ENCODE measurements at places on chromosomes 2 and 18.

GRCh38 chr2:237859533-237860272 lies at the start of gene RAMP1:
TSS of gene RAMP1 (plus strand) at chr2:237859623. CDS start at chr2:237859676, 53 bp downstream.
- DNase-seq, result no peak

DNA sequence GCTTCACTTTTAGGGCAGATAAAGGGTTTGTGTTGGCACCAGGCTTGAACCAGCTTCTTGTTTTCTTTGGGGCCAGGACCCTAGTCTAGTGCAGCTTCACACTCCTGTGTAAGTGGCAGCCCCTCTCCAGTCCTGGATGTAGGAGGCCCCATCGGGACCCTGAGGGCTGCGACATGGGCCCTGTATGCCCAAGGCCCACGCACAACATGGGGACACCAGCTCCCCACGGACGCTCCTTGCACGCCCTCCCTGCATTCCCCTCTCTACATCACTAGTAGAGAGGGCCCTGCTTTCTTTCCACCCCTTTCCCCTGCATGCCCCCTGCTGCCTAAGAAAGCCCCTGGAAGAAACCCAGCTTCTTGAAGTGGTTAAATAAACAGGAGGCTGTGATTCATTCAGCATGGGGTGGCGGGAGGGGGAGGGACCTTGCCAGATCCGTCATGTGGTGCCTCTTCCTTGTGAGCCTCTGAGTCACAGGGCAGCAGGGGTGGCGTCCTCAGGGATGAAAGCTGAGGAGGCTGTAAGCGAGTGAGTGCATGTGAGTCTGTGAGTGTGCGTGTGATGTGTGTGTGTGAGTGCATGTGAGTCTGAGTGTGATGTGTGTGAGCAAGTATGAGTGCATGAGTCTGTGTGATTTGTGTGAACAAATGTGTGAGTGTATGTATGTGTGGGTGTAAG lies 42.5 kb downstream of the COPS8 start:
- DNase-seq, result no peak

GRCh38 chr2:114161371-114161770 lies 271.5 kb downstream of the ACTR3 start:
- no peak for DNase-seq

- no peak for DNase-seq
Observed at GRCh38 chr2:57617318-57617717, 429.3 kb upstream of the VRK2 start.

DNA sequence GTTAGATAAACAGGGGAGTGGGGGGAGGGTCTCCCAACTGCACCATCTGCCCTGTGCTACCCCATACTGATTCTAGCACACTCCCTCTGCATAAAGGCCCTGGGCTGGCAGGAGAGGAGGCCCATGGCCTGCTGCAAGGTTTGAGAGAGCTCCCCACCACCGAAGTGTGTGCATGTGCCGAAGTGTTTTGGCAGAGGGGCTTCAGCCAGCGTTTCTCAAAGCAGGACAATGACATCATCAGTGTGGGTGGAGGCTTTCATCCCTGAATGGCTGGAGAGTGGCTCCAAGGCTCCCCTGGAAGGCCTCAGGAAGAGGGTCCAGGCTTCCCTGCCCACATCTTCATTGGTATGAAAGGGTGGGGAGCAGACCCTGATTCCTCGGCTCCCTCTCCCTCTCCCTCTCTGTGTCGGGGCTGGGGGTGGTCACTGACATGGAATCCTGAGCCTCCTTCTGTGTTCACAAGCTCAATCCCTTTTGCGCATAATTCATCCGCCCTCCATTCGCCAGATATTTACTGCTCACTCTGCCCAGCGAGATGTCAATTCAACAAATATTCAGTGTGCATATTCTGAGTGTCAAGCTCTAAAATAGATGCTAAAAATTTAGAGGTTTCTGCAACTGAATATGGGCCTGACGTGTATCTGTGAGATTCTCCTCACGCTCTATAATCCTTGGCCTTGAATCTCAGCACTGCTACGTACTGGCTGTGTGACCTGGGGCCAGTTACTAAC lies 122.1 kb downstream of the CELF4 start:
- DNase-seq, result no peak

DNA sequence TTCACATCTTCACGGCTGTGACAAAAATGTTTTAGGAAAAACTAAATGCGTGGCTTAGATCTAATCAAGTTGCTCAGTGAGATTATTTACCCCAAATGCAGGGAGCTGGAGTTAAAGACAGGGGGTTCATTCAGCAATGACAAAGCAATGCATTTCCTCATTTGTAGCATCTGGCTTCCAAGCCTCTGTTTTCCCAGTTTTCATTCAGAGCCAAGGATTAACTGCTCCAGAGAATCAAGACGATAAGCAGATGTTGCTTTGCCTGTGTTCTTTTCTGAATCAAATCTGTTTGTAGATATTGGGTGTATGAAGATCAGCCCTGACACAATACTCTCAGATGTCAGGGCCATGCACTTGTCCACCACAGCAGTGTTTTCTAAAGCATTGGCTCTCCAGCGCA lies 147.4 kb upstream of the SIX2 start:
- DNase-seq, result no peak

- no peak for DNase-seq
Observed at GRCh38 chr2:159561786-159562185, 54.6 kb downstream of the BAZ2B start.

DNA sequence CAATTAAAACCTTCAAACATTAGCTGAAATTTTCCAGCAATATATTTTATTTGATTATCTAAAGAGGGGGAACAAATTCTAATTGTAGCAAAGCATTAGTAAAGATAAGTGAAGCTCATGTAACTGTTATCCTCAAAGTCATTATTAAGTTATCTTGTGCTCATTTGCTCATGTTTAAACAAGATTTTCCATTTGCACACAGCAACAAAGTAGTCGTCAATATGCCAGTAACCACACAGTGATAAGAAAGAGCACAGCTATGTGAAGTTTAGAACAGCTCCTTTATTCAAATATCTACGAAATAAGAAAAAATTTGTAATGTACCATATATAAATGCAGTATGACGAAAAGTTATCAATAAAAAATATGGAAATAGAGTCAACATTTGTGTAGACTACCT lies 159.5 kb downstream of the ERBB4 start:
- DNase-seq, result no peak

GRCh38 chr2:237214963-237215362 lies 129.3 kb downstream of the COPS8 start:
- DNase-seq, result no peak

- no peak for DNase-seq
Observed at GRCh38 chr2:229519655-229520430, 194.5 kb downstream of the DNER start.

GRCh38 chr18:11176481-11176881 lies 27.1 kb upstream of the PIEZO2 start:
- no peak for DNase-seq

- DNase-seq, result no peak
Observed at GRCh38 chr2:16952368-16952767, 286.7 kb upstream of the CYRIA start.

DNA sequence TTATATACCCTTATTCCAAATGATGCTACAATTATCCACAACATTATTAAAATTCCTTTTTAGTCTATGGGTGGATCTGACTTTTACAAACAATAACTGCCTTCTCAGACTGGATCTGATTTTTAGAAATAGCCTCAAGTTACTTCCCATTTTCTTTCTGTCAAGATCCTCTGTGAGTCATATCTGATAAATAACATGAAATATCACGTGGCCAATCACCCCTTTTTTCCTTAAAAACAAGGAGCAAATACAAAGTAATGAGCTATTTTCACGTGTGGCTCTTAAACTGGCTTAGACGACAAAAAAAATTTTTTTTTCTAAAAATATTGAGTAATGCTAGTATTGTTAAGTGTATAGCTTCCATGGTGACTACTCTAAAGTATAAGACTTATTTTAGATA lies 6.7 kb downstream of the PELI1 start:
- DNase-seq, result no peak

GRCh38 chr2:239113171-239113570 lies 265.3 kb downstream of the TWIST2 start:
- DNase-seq, result no peak

- no peak for DNase-seq
Observed at GRCh38 chr2:68993660-68994059, 19.2 kb downstream of the GKN1 start.

DNA sequence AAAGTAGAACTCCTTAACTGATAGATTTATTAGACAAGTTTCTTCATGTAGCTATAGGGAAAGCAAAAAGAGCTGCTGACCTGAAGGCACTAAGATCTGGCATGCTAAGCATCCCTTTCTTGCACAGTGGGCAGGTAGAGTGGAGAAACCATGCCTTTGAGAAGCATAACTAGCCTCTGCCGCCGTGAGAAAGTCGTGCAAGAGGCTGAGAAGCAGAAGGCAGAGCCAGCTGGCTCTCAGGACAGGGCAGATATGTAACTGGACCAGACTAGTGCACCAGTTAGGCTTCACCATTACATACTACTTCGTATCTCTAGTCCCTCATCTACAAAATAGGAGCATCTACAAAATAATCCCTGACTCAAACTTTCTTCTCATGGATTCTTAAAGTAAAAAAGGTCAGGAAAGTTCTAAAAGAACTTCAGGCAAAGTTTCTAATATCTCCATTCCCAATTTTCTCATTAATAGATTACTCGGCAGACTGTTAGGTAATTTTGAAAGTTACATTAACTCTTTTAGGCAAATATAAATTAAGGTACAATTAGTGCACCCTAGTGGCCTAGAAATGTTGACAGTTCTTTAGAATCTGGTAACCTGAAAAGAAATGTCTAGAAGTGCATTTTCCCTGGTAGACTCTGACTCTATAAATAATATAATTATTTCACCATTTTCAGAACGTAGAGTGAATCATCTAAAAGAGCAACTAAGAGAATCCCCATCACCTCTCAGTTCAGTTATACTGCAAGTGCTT lies 10.3 kb downstream of the ERBB4 start:
- DNase-seq, result no peak

DNA sequence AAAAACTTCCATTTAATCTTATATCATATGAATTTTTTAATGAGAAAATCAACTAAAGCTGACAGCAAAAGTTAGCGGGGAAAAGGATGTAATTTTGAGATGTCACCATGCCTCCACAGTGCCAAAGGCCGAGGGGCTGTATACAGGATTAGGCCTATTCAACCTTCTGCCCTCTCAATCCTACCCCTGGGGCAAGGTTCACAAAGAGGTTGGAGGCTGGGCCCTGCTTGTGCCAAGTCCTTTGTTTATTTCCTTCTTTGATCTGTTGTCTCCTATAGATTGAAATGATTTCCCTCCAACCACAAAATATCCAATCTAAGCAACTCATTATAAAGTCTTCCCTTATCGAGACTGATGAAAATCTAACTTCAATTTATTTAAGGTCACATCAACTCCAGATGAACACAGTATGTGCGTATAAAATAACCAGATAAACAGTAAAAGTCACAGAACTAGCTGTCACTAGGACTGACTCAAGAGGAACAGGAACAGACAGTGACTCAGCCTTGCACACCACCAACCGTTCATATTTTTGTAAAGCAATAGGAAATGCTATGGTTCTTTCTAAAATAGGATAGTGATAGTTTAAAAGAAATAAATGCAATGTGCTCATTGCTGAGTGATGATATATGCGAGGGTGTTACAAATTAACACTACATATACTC lies 95.8 kb downstream of the SLC25A12 start:
- DNase-seq, result no peak

DNA sequence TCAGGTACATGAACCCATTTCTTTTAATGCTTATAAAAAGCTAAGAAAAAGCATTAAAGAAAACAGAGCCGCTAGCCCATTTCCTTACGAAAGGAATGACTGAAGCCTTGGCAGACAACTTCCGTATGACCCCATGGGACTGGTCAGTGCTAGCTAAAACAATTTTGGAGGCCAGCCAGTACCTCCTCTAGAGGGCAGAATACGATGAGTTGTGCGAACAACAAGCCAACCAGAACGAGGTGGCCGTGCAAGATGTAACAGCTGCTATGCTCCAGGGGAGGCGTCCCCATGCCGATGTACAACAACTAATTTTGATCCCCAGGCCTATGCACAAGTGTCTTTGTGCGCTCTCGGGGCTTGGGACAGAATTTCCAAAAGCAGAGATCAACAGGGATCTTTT lies 16.7 kb downstream of the MAP3K2 start:
- no peak for DNase-seq

DNA sequence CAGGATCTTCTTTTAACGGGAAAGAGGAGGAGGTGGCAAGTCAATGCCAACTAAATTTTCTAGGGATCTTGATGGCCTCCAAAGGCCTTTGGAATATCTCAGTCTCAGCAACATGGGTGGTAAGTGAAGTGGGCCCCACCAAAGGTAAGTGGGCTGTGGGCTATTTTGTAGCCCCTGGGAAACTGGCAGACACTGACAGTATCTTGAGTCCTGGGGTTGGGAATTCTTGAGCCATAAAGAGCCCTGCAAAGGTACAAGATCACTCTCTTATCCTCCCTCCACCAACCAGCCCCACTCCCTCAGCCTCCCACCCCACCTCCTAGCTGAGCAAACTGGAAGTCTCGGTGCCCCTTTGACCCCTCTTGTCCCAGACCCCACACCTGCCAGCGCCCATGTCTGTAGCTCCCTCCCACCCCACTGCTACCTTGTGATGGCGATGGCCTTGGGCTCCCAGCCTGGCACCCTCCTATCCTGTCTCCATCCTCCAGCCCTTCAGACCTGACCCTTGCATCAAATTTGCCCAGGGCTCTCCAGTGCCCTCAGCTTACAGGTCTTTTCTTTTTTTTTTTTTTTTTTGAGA lies 8.5 kb downstream of the ATP6V1B1 start:
- DNase-seq, result no peak

GRCh38 chr2:64300066-64300465 lies 153.9 kb upstream of the LGALSL start:
- no peak for DNase-seq

DNA sequence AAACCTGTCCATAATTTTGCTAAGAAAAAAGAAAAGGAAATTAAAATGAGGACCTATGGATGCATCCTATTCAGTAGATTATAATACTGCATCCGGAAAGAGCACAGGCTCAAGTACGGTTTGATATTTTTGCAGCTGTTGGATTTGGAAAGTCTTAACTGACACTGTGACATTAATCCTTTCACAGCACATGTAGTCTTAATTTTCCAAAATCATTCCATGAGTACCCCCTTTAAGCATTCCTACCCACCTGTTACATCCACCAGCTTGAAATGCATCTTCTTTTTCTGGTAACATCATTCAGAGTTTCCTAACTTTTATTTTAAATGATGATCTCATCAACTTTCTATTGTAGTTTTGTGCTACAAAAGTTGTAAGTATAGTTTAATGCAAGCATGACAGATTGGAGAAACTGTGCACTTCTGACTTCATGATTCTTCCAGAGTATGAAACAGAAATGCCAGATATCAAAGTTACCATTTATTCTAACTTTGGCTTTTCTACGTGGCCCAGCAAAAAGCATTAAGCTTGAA lies 113.5 kb downstream of the ESCO1 start:
- no peak for DNase-seq

GRCh38 chr18:2538236-2538635 lies 33.1 kb downstream of the METTL4 start:
- DNase-seq, result no peak

- DNase-seq, result no peak
Observed at GRCh38 chr18:48529796-48530195, 9.0 kb upstream of the CTIF start.

All from CD4-positive, alpha-beta T cell treated with Interleukin-1 beta for 1 hour (primary cell).